ENCODE measurements at places on chromosomes 1 and 21.

DNA sequence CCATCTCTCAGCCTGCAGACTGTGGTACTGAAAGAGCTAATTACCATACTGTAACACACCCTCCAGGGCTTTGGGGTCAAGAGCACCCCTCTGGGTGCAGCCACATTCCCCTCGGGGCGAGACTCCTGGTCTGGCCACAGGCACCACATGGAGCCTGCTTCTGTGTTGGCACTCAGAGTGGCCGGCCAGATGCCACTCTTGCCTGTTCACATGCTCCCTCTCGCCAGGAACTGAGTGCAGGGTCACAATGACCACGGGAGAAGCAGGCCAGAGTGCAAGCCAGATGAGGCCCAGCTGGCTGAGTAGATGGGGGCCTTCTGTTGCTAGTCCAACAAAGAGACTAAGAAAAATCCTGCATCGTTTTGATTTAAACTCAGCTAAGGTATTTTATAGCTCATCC lies 864.0 kb downstream of the KCNT2 start:
- no peak for DNase-seq

- DNase-seq, result peak; percentile 66
Observed at GRCh38 chr1:167066333-167067122, 23.6 kb downstream of the GPA33 start.

- no peak for DNase-seq
Observed at GRCh38 chr1:204493145-204493983, 1.2 kb downstream of the PIK3C2B start.

DNA sequence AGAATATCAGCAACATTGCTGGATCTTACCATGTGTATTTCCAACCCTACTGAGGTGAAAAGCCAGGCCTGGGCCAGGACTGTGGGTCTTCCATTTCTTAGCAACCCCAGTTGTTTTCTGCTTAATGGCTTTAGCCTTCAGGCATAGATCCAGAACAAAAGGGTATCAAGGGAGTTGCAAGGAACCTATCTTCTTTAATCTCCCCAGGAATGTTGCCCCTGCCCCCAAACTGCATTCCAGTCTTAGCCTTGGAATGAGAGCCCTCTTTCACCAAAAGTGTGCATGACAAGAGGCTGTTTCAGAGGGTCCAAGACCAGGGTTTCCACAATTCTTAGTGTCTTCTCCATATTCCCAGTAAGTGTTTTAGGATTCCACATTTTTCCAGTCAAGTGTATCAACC lies 87.9 kb upstream of the SOX13 start:
- no peak for DNase-seq

DNA sequence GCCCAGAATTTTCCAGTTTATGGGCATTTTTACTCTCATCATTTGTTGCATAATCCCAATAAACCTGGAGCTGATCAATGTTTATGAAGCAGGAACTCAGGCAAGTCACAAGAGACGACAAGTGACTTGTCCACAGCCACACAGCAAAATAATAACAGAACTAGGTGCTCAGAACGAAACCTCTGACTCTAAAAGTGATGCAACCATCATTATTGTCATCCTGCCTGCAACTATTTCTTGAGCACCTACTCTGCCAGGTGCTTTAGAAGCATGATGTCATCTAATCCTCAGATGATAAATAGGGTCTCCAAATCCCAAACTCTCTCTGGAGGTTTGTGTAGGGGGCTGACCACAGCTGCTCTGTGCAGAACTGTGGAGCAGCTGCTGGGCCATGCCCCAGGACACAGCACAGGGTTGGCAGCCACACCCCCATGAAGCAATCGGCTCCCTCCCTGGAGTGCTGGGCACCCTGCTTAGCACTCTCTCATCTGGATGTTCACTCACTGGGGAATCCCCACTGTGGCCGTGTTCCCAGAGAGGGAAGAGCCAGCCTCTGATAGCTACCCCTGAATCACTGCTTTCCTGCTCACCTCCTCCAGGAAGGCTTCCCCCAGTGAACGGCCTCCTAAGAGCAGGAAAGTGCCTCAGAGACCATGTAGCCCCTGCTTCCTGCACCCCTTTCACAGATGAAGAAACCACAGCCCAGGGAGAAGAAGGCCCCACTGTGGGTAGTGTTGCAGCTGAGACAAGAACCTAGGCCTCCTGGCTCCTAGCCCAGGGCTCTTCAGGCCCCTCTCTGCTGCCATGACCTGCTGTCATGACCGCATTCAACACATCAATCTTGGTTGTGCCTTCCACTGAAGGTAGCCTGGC lies 2.1 kb downstream of the TTC22 start:
- DNase-seq, result no peak

DNA sequence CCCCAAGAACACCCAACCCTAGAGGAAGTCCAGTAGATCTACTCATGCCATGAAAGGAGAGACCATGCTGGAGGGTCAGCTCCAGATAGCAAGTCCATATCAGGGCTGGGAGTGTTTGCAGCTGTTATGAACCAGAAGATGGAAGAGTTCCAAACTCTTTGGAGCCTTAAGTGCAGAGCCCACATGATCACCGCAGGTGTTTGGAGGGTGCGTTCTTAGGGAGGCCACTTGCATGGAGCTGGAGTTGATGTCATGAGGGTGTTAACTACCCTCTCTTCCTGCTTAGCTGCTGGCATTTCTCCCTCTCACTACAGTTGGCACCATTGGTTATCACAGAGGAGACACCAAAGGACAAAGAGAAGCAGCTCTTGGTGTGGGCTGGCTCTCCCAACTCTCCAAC lies 616.9 kb downstream of the AJAP1 start:
- no peak for DNase-seq

GRCh38 chr1:16421201-16421600 lies 16.0 kb downstream of the SPATA21 start:
- DNase-seq, result no peak

DNA sequence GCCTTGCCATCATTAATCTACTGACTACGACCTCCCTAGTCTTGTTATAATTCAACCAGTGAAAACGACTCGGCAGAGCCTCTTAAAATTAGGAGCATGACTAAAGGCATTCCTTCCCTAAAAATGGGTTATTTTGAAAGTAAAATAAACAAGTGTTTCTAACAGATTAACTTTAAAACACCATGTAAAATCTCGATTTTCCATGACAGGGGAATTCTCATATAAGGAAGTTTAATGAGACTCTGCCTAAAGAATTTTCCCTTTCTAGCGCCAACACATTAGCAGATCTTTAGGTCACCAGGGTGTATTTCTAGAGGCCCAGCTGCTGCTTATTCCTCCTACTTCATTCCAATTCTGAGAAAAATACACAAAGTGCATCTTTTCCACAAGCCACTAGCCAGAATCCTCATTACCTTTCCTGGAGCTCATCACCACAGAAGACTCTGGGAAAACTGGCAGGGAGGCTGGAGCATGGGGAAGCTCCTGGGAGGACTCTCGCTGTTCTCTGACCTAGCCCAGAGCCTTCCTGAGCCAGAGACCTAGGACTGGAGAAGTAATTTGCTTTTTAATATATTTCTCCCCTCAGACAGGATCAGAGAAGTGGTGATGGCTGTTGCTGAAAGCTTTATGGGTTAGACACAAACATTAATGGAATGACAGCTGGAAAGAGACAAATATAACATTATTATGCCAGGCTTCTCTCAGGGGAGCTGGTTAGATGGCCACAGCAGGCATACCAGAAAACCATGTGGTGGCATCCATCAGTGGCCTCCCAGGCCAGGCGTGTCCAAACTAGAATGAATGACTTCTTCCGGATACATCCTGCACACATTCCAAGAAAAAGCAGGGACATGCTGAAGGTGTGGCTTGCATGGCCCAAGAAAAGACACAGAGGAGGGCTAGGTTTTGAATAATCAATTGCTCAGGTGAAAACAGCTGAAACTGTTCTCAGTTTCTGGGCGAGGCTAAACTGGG lies 63.6 kb upstream of the CTTNBP2NL start:
- no peak for DNase-seq

DNA sequence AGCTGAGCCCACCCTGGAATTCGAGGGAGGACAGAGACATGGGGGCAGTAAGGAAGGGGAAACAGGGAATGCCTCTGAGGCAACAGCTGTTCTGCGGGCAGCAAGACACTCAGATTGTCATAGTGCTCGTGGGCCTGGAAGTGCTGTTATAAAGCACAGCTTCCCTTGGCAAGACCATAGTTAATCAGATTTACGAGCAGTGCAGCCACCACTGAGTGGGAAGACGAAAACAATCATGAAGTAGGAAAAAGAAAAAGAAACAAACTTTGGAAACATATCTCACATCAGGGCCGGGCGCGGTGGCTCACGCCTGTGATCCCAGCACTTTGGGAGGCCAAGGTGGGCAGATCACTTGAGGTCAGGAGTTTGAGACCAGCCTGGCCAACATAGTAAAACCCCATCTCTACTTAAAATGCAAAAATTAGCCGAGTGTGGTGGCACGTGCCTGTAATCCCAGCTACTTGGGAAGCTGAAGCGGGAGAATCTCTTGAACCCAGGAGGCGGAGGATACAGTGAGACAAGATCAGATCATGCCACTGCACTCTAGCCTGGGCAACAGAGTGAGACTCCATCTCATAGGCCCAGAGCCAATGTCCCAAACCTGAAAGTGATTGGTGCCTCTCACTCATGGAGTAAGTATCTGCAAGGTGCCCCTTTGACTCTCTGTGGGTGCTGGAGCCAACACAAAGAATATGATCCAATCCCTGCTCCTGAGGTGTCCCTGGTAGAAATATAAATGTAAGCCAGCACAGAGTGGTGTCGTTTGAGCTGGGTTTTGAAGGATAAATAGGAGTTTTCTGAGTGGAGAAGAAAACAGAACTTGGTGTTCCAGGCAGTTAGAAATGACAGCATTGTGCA lies 55.6 kb upstream of the GPR153 start:
- no peak for DNase-seq

GRCh38 chr1:197210426-197210825 lies 57.6 kb upstream of the CRB1 start:
- DNase-seq, result no peak

GRCh38 chr1:174364996-174365736 lies 82.6 kb upstream of the GPR52 start:
- DNase-seq, result no peak

DNA sequence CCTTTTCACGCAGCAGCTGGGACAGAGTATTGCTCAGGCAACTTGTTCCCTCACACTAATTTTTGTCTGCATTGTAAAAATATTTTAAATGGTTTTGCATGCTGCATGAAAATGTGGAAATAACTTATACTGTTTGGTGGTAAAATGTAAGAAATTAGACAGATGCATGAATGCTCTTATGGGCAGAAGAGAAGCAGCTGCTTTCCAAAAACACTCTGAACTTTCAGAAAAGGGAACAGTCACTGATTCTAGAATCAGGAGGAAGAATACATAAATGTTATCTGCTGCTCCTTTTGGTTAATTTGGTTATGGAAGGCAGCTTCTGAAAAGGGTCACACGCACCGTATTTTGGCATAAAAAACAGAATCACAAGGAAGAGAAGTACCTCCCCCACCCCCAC lies 87.0 kb upstream of the RUNX1 start:
- DNase-seq, result no peak

DNA sequence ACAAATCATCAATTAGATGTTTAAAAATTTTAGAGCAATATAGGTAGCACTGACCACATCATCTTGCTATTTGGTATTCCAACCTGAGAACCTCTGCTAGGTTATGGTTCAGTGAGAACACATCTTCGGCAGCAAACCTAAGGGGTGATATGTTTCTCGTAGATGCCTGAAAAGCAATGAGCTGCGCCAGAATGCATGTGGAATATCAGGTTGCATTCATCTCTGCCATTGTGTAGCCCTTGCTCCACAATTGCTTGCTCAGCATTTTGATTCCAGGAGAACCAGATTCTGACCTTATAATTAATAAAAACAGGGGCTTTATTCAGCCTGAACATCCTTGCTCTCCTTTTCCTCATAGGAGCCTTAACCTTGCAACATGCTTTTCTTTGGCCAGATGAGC lies 408.1 kb downstream of the USH2A start:
- no peak for DNase-seq

- no peak for DNase-seq
Observed at GRCh38 chr1:7586031-7586941, 184.8 kb upstream of the VAMP3 start.

GRCh38 chr1:87878873-87879272 lies 550.2 kb downstream of the LMO4 start:
- DNase-seq, result no peak

DNA sequence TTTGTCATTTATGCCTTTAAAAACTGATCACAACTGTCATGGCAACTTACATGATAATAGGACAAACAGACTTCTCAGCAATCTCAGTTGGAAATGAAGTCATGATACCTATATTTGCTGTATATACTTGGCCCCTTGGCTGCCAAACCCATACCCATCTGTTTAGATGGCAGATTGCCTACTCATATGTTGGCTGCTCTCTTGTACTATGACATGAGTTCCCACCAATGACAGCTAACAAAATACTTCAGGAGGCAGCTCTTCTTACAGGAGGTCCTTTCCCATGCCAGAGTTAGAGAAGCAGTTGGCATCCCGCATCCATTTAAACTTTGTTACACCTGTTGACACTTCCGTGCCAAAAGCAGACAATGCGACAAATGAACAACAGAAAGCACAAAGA lies 603.1 kb upstream of the ADGRL2 start:
- no peak for DNase-seq

DNA sequence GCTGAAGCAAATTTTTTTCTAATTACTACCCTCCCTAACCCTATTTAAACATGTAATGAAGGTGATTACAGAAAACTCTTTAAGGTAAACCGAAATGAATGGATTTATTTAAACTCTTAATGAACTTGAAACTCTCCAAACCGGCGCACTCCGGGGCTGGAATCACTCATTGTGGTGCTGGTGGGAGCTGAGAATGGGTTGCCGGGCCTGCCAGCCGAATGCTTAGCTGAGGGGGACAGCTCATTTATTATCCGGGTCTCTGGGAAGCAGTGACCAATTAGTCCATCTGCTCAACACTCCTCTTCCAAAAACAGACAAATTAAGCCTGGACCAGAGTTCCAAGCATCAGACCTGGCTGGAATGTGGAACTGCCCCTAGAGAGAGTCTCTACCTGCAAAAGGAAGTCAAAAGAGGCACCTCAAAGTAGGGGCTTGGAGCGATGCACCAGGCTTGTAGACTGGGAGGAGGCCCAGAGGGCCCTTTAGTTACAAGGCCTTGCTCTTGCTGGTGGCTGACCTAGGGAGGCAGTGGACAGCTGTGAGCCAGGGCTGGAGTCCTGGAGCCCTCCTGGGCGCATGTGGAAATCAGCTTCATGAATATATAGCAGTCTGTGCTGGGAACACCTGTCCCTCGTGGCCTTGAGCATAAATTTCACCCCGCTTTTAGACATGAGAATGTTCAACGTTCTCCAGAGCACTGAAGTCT lies 320.7 kb downstream of the AJAP1 start:
- DNase-seq, result no peak

DNA sequence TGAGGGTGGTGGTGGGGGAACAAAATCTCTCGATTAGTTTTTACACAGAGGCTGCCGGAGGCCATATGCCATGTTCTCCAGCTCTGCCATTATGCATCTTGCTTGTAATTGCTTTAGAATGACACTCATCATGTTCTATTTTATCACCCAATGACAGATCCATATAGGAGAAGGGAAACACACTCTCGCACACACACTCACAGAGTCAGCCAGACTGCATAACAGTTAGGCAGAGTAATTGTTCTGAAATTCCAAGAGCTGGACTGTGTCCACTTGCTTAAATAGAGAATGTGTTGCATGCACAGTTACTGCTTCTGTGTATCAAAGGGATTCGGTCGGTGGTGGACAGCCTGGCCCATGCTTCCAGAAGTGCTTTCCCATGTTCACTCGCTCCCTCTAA lies 30.6 kb downstream of the KCND3 start:
- no peak for DNase-seq
